Mammary epithelial cell (primary cell): ENCODE measurements at places on chromosomes 3 and 15.

GRCh38 chr15:69853544-69853951 is 244.2 kb downstream of the TLE3 start:
- DNase-seq = peak; percentile 36

DNA sequence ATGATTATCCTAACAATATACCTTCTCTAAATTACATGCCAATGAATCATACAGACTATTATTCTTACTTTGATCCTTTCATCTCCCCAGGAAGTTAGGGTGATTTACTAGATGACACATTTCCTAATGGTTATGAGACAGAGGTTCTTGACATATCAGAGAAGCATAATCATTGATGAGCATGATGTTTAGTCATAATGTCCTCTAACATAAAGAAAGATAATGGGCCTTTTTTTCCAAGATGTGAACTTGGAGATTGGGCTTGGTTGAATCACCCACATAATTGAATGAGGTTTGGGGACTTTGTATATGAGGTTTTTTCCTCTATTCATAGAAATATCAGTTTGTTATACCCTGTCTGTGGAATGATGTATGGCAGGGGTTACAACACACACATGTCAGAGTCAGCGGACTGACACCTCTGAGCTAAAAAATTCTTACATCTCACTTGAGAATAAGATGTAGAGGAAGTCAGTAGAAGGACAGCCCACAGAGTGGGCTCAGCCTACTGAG is 69.7 kb upstream of the DCBLD2 start:
- peak; percentile 96 for DNase-seq

DNA sequence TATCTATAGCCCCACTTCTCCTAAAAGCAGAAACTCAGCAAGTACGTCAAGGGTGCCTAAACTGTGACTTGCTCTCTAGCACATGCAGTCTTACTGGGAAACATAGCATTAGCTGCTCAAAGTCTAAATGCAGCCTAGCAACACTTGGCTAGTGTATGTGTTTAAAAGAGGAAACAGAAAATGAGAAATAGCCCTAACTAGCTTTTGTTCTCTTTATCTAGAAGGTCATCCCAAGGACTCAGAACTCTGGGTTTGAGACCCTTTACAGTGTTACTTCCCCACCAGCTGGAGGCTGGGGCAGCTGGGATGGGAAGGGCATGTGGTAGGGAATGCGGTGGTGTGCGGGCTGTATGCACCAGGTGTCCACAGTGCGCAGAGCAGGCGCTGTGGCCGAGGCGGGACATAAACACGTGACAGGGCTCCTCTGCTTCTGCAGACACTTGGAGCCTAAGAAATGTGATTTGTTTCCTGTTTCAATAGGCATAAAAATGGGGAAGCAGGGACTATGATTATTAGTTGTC is 13.3 kb downstream of the ETV5 start:
- DNase-seq = no peak

DNA sequence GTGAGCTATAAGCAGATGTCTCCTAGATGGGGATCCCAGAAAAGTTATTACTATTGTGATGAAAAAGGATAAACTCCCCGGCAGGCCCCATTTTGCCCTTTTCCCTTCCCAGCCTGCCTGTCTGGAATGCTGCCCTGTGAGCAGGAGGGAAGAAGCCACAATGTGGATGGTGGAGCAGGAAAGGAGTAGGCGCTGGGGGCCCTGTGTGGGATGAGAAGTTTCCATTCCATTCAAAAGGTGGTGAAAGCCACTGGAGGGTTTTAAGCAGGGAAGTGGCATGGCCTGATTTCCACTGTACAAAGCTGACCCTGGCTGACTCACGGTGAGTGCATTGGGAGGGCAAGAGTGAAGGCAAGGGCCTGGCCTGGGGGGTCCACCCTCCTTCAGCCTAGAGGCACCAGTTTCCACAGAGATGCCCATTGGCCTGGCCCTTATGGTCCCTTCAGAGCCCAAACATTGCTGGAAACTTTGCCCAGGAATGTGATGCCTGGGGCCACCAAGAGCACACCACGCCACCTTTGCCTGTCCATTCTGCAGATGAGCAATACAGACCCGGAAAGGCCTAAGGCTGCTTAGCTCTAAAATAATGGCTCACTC is 206.9 kb downstream of the RPLP1 start:
- no peak for DNase-seq
